Activated T-cell treated with anti-CD3 and anti-CD28 coated beads, Interleukin-2, amount 50 U/mL, for 1 hour (primary cell): ENCODE measurements at places on chromosomes 5 and 9.

GRCh38 chr5:56818450-56819037 lies 3.2 kb downstream of the MAP3K1 start:
- DNase-seq: no peak

DNA sequence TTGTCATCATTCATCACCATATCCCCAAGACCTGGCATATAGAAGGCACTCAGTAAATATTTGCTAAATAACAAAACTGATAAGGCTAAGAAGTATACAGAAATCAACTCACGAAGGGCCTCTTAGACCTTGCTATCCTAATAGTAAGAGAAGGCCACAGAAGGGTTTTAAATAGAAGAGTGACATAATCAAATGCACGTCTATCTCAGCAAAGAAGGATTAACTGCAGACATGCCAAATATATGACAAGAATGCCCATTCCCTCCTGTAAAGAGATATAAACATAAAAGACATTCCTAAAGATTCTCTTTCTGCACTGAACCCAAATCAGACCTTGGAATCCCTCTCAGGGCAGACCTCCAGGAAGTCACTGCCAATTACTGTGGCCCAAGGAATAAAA lies 34.1 kb downstream of the ECPAS start:
- no peak for DNase-seq

DNA sequence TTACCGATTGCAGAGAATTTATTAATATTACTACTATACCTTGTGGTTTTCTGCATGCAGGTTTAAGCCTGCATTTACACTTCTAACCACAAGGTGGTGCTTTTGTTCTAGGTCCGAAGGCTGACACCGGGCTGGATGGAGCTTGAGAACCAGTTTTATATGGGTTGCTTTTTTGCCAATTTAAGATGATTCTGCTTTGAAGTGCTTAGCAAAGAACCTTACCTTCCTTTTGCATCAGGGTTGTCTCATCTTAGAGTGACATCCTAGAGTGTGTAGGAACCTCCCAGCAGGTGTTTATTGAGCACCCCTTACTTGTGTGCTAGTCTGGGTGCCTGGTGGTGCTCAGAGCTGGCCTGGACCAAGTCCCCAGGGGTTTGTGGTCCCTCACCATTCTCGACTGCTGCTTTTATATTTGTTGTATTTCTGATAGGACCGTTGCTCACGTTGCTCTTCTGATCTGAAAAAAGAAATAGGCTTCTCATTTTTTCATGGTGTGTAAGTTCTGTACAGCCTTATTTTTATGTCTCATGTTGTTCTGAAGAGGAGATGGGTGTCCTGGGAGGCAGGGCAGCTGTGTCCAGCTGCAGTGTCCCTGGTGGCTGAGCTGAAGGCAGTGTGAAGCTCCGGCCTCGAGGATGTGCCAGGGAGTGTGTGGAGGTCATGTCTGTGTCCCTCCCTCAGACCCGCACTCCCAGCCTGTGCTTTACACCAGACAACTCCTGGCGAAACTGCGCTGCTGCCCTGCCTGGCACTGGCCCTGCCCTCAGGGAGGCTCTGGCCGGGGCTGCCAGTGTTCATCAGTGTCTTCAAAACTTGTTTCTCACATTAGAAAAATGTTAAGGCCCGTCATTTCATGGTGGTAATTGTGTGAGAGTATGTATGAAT lies 54.3 kb downstream of the EHMT1 start:
- DNase-seq: no peak

DNA sequence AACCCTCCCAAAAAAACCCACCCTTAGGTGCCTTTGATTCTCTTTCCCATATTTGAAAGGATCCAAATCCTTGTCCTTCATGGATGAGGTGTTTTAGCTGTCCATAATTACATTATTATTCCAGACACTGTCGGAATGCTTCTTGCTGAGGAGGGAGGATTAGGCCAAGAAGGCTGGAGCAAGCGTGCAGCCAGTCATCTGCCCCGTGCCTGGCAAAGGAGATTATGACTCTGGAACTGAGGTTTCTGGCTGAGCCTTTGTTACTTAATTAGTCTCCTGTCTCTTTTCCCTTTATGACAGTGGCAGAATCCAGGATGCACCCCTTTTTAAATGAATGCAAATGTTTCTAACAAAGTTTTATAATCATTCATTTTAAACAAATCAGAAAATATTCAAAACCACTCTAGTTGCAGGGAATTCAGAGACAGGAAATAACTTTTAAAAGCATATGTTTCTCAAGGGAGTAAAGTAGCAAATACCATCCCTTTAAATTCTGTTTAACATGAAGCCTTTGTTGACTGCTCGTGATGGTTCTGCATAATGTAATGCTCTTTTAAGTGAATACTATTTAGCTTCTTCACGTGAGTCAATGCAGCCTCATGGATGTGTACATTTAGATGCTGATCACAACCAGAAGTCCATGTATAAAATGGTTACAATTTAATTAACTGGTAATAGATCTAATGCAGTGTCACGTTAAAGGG lies 69.8 kb downstream of the GALNT10 start:
- DNase-seq: no peak

DNA sequence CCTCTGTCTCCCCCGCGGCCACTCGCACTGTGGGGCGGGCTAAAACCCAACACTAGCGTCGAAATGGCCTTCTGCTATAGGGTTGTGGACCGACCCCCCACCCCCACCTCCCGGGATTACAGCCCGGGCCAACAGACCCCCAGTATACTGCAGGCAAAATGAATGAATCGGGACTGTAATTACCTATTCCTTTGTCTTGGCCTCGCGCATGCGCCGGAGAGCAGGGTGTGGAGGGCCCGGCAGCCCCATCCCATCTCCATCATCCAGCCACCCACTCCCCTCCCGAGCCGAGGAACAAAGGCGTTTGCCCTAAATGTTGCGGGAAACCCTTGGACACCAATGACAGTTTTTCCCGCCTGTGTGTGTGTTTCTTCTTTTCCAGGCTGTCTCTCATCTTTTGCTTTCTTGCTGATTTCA lies 1.6 kb downstream of the BASP1 start:
- DNase-seq: no peak

GRCh38 chr9:79975621-79976256 lies 404.0 kb downstream of the TLE4 start:
- no peak for DNase-seq

DNA sequence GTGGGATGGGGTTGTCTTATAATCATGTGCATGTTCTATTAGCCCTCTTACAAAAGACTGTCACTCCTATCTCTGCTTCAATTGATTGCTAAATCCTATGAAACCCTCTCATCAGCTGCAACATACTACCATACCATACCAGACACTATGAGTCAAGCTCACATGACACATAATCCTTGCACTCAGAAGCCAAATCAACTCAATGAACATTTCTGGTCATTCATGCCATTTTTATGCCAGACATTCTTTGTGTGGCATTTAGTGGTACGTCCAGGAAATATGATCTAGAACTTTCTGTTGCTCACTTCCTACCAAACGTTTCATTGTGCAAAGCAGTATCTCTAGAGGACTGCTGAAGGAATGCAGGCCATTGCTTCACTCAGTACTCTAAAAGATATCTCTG lies 159.2 kb upstream of the GNA14 start:
- DNase-seq: no peak

GRCh38 chr9:129174724-129175514 lies 3.1 kb downstream of the IER5L start:
- peak; percentile 48 for DNase-seq

GRCh38 chr5:158698023-158698639 lies 401.6 kb downstream of the EBF1 start:
- no peak for DNase-seq

GRCh38 chr5:172903790-172904189 lies 55.4 kb upstream of the RPL26L1 start:
- DNase-seq: no peak

- DNase-seq: no peak
These were observed 9.7 kb upstream of the ERBIN start for GRCh38 chr5:65916636-65917035.

DNA sequence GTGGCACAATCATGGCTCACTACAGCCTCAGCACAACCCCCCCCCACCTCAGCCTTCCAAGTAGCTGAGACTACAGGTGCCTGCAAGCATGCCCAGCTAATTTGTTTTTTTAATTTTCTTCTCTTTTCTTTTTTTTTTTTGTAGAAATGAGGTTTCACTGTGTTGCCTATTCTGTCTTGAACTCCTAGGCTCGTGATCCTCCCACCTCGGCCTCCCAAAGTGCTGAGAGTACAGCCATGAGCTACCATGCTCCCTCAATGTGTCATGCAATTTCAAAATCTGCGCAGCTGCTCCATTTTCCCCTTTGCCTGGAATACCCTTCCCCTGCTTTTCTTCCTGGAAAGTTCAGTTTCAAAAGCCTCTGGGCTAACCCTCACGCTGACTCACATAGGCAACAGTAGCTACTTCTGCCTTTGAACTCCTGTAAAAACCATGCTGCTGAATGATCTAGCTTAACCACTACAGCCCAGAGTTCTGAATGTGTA lies 71.0 kb upstream of the IL7R start:
- peak; percentile 43 for DNase-seq

DNA sequence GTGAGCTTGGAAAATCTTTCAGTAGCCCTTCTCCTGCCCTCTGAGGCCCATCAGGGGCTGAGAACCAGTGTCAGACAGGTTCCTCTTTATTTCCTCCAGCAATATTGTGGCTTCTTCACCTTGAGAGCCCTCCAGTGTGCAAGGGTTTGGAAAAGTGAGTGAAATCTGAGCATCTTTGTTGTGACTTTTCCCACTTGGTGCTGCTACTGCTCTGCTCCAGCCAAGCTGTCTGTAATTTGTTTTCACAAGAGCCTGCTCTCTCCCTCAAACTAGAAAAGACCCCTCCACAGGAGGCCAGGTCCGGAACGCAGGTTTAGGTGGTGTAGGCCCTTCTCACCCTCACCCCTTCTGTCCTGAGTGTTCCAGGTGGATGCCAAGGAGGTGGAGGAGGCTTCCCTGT lies 57.4 kb upstream of the SPRY4 start:
- DNase-seq: no peak

- DNase-seq: no peak
These were observed 353.7 kb downstream of the CSNK1G3 start for GRCh38 chr5:123865641-123866040.

DNA sequence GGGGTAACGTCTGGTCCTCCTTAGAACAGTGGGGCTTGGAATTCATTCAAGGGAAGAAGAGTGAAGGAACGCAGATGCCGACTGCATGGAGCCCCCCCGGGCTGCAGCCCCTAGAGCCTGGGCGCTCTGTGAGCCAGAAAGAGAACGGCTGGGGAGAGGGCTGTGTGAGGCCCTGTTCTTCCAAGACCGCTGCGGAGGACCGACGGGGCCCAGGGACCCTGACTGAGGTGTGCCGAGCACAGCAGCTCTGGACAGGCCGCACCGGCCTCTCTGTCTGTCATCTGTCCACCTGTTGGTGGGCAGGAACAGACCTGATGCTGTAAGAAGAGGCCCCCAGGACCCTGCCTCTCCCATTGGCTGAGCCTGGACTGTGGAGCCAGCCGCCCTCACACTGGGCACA lies 7.7 kb upstream of the NOTCH1 start:
- DNase-seq: no peak

- DNase-seq: no peak
These were observed 555.3 kb upstream of the FTMT start for GRCh38 chr5:121296356-121296755.

DNA sequence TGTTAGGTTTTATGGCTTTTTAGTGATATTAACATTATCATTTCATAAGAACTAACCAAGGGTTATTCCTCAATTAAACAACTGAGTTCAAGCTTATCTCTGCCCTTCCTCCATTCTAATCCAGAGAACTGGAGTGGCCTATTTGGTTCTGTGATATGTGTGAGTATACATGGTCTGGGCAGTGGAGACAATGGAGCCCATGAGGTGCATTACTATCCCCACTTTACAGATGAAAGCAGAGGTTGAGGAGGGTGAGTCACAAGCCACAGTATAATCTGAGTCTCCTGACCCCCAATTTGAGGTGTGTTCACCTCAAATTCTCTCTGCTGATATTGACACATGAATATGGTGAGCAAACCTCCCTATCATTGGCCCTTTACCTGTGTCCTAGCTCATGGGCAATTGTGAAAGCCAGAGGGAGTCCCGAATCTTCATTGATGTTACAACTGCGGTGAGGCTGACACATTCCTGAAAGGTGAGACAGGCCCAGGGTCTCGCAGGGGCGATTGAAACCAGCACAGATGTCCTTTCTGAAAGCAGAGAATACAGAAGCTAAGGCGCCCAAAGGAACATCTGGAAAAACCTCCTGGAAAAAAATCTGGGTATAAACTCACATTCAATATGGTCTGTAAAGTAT lies 217.2 kb downstream of the TARS1 start:
- no peak for DNase-seq

- DNase-seq: no peak
These were observed 196.6 kb downstream of the TTLL11 start for GRCh38 chr9:121896545-121896943.

- no peak for DNase-seq
These were observed 6.6 kb upstream of the CNOT6 start for GRCh38 chr5:180487556-180487955.

GRCh38 chr5:179185256-179185940 lies 125.2 kb downstream of the ZNF354C start:
- DNase-seq: no peak

GRCh38 chr5:39835371-39835770 lies 410.6 kb upstream of the DAB2 start:
- no peak for DNase-seq

DNA sequence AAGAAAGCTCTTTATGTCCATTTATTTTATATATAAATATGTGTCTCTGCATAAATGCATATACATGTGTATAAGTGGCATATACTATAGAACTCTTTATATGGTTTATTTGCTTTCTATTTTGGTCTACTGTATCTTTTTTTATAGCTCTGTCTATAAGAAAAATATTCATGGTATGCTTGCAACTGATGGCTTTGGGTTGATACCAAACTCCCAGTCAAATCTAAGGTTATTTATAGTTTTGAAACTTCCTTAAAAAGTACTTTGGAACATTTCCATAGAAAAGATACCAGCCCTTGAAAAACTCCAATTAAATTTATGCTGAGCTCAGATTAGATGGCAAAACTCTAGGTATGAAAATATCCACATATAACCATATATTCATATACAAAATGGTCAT lies 120.0 kb upstream of the KLF9 start:
- no peak for DNase-seq

- no peak for DNase-seq
These were observed 32.7 kb downstream of the SUSD1 start for GRCh38 chr9:112142420-112142819.

DNA sequence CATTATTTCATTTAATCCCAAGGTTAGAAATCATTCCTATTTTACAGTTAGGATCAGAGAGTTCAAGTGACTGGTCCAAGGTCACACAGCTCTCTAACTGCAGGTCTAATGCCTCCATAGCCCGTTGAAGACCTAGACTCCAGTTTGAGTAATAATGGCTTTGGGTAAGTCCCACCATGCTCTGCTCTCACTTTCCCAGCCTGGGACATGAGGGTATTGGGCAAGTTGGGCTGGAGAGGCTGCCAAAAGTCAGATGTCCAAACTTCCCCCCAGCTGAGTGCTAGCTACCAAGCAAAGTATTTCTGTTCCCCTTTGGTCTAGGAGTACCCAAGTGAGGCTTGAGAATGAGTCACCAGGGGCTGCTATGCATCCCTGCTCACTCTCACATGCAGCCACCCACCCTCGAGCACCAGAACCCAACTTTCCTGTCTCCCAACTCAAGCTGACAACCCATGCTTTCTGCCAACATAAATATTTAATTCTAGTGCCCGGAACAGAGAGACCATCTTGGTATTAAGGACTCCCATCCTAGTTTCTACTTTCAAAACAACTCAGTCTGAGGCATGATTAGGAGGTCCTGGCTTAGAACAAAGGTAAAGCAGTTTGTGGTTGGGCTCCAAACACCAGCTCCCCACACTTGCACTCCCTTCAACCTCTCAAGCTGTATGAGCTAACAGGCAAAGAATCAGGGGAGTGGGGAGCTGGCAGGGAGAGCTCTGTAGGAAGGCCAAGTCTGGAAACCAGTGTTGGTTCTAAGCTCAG lies 236.5 kb upstream of the TRIM32 start:
- DNase-seq: no peak

- peak; percentile 37 for DNase-seq
These were observed 762 bp downstream of the CACNA1B start for GRCh38 chr9:137878146-137878941.
